ENCODE measurements at places on chromosomes 5 and 9.

- no peak for DNase-seq
Observed at GRCh38 chr5:84069608-84070179, 315.0 kb downstream of the EDIL3 start.

GRCh38 chr5:36105819-36106218 is 39.1 kb upstream of the UGT3A2 start:
- no peak for DNase-seq

DNA sequence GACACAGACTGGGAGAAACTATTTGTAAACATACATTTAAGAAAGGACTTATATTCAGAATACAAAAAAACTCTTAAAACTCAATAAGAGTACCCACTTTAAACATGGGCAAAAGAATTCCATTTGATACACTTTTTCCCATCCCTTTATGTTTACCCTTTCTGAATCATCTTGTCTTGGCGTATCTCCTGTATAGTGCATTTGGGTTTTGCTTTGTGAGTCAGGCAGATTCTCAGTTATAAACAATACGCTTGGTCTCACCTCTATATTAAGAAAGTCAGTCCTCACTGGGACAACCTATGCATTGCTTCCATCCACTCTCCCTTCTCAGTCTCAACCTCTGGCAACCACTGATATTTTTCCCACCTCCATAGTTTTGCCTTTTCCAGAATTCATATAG is 27.3 kb upstream of the ADAMTS6 start:
- no peak for DNase-seq

- no peak for DNase-seq
Observed at GRCh38 chr9:113868501-113868900, 7.6 kb upstream of the ZNF618 start.

All from activated CD8-positive, alpha-beta memory T cell treated with anti-CD3 and anti-CD28 coated beads for 1 hour (primary cell).